CD4-positive, alpha-beta T cell (primary cell): ENCODE measurements at places on chromosomes 3 and 15. TPM values are rescaled to one million over a fixed set of nuclear protein-coding genes. Genes with fewer than 3 reads are reported as not detected.

DNA sequence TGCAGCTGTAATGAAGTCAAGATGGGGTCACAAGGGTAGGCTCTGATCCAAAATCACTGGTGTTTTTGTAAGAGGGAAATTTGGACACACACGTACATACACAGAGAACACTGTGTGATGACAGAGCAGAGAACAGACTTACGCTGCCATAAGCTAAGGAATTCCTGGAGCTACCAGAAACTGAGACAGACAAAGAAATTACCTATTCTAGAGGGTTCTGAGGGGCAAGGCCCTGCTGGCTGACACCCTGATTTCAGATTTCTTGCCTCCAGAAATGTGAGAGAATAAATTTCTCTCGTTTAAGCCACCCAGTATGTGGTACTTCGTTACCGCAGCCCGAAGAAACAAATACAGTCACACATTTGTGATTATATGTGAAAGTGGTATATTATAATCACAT lies 24.8 kb downstream of the CBLB start:
- H3K4me1 ChIP-seq: peaks cover 2% of the 10 kb centered on the region
- peaks cover 16% of the 10 kb centered on the region for H3K36me3 ChIP-seq
- no peak for DNase-seq
- no peak overlapping the region for H3K4me3 ChIP-seq
- H3K27me3 ChIP-seq: no peaks in the 10 kb centered on the region

DNA sequence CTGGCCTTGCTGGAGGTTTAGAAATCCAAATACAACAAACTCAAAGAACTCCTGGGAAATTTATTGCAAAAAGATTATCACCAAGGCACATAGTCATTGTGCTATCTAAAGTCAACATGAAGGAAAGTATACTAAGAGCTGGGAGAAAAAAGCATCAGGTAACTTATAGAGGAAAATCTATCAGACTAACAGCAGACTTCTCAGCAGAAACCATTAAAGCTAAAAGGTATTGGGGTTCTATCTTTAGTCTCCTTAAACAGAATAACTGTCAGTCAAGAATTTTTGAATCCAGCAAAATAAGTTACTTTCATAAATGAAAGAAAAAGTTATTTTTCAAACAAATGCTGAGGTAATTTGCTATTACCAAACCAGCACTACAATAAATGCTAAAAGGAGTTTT lies 8.0 kb downstream of the OR5K3 start:
- H3K4me1 ChIP-seq: no peaks in the 10 kb centered on the region
- DNase-seq: no peak
- no peaks in the 10 kb centered on the region for H3K36me3 ChIP-seq

GRCh38 chr3:58326267-58326900 lies 6.3 kb upstream of the PXK start:
- H3K36me3 ChIP-seq: no peaks in the 10 kb centered on the region
- no peak for DNase-seq
- H3K27me3 ChIP-seq: no peaks in the 10 kb centered on the region
- H3K27ac ChIP-seq: no peak overlapping the region

GRCh38 chr3:163605915-163606314 lies 1472.4 kb downstream of the SI start:
- H3K4me3 ChIP-seq: no peak overlapping the region
- no peaks in the 10 kb centered on the region for H3K27me3 ChIP-seq
- no peaks in the 10 kb centered on the region for H3K36me3 ChIP-seq
- no peaks in the 10 kb centered on the region for H3K4me1 ChIP-seq
- DNase-seq: no peak
- no peak overlapping the region for H3K27ac ChIP-seq

DNA sequence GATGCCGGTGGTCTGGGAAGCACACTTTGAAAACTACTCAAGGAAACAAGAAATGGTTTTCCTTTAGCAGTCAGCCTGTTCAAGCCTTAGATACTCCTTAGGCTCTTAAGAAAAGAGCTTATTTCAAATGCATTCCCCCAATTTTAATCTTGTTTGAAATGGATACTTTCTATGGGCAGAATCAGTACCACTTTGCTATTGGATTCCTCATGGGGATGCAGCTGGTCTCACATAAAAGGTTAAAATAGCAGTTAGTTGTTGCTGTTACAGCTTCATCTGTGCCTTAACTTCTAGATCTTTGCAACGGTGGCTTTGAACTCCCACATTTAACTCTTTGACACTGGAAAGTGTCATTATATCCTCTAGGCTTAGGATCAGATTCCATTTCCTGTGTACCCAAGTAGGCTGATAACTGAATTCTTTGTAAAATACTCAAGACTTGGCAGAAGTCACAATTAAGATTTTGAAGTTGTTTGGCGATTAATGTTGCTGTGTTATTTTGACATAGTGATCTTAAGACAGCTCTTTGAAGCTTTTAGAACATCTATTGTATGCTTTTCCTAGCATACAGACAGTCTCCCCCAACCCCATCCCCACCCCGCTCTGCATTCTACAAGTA lies 2.2 kb downstream of the THBS1 start:
- H3K4me3 ChIP-seq: no peak overlapping the region
- DNase-seq: no peak
- H3K4me1 ChIP-seq: peaks cover 27% of the 10 kb centered on the region
- no peaks in the 10 kb centered on the region for H3K36me3 ChIP-seq
- H3K27ac ChIP-seq: no peak overlapping the region

GRCh38 chr3:23004971-23005370 lies 198.2 kb upstream of the UBE2E2 start:
- H3K4me1 ChIP-seq: no peaks in the 10 kb centered on the region
- no peak overlapping the region for H3K27ac ChIP-seq
- no peak overlapping the region for H3K4me3 ChIP-seq

DNA sequence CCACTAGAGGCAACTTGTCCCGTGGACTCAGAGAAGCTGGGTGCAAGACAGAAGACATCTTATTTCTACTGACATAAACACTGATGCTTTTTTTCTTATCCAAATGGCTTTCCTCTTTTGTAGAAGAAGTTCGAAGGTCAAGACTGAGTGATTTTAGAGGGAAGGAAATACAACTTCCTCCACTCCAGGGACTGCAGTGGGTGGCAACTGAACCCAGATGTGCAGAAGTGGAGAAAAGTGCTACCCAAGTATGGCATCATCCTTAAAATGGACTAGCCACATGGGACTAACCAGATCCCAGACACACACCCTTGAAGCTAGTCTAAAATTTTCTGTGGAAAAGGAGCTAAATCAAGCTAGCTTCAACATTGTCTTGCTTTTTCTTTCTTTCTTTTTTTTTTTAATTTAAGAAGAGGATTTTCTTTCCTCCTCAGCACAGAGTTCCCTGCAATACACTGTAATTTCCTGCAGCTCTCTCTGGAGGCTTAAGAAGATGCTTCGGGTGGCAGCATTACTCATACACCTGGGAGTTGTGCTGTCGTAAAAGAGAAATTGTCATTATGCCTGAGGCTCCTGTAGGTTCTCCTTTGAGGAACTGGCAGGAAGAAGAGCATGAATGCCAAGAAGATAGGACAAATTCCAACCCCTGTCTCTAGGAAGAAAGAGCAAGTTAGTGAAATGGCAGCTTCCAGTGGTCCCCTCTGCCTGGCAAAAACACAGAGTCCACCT lies 3.8 kb upstream of the FRMD4B start:
- peaks cover 26% of the 10 kb centered on the region for H3K27me3 ChIP-seq
- no peak for DNase-seq
- H3K4me1 ChIP-seq: peaks cover 15% of the 10 kb centered on the region
- H3K4me3 ChIP-seq: no peak overlapping the region
- no peaks in the 10 kb centered on the region for H3K36me3 ChIP-seq
- no peak overlapping the region for H3K27ac ChIP-seq

GRCh38 chr3:37920156-37920699 lies 58.5 kb downstream of the CTDSPL start:
- no peaks in the 10 kb centered on the region for H3K27me3 ChIP-seq
- no peak overlapping the region for H3K4me3 ChIP-seq
- no peak overlapping the region for H3K27ac ChIP-seq
- DNase-seq: no peak
- no peaks in the 10 kb centered on the region for H3K4me1 ChIP-seq

- H3K27ac ChIP-seq: no peak overlapping the region
- H3K36me3 ChIP-seq: no peaks in the 10 kb centered on the region
- DNase-seq: no peak
- no peaks in the 10 kb centered on the region for H3K4me1 ChIP-seq
- H3K27me3 ChIP-seq: no peaks in the 10 kb centered on the region
Measured at GRCh38 chr15:100092034-100092433, 249.7 kb downstream of the ADAMTS17 start.

- no peak overlapping the region for H3K27ac ChIP-seq
- no peak for DNase-seq
- H3K4me1 ChIP-seq: no peaks in the 10 kb centered on the region
- H3K4me3 ChIP-seq: no peak overlapping the region
- H3K27me3 ChIP-seq: no peaks in the 10 kb centered on the region
Measured at GRCh38 chr3:106425916-106426315, 557.1 kb upstream of the CBLB start.

Gene CRYGS
- total RNA-seq: 2.3 TPM
